M059J (cell line): ENCODE measurements at places on chromosomes 13 and 19. TPM values are rescaled to one million over a fixed set of nuclear protein-coding genes. Genes with fewer than 3 reads are reported as not detected.

DNA sequence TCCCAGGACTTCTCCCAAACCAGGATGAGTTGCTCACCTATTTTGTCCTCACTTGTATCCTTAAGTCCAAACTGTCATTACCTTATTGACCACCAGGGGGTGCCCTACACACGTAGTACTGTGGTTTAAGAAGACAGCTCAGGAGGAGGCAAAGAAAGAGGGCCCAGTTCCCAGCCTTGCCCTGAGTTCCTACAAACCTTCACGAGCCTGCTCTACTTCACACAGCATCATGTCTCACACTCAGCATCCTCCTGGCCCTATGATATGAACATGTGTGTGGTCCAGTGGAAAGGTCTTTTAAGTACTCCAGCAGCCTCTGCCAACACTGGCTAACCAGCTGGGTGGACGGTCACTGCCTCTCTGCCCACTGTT lies 8.1 kb upstream of the ZNF784 start:
- DNase-seq, result peak; percentile 90

DNA sequence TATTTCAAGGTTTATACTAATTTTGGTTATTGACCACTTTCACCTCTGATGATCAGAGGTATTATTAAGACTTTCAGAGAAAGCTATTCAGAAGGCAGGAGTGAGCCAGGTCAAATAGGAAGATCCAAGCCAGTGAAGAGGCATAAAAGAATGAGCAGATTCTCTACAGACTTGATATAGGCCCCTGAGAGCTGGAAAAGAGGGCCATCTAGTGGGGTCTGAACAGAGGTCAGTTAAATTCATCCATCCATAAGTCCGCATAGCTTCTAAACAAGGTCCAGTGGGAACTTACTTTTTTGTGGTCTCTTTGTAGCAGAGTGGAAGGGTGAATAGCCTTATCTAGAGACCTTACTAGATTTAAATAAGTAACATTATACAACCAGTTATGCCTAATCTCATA lies 126.6 kb upstream of the UFM1 start:
- DNase-seq, result peak; percentile 40

GRCh38 chr19:46428239-46429135 lies at the start of gene PNMA8C:
Gene PNMA8C (minus strand): TSS chr19:46428936. CDS start chr19:46428359, 577 bp downstream.
- DNase-seq, result peak; percentile 59

GRCh38 chr13:70856711-70857110 lies 748.5 kb upstream of the KLHL1 start:
- no peak for DNase-seq

- DNase-seq, result peak; percentile 38
These were observed 11.3 kb downstream of the LILRB4 start for GRCh38 chr19:54674021-54674617.

DNA sequence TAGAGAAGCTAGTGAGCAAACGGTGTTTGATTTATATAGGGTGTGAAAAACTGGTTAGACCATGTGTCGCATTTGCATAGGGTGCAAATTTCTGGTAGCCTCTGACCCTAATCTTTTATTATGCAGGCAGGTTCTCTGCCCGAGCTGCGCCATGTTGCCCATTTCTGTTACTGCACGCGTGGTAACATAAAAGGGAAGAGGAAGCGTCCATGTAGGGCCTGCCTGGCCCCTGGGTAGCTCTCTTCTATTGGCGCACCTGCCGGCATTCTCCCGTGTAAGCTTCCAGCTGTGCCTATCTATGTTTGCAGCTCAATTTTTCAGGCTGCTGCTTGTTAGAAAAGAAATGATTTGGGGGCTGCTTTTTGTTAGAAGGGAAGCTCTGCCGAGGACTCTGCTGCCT lies 14.0 kb upstream of the CD70 start:
- DNase-seq, result no peak

DNA sequence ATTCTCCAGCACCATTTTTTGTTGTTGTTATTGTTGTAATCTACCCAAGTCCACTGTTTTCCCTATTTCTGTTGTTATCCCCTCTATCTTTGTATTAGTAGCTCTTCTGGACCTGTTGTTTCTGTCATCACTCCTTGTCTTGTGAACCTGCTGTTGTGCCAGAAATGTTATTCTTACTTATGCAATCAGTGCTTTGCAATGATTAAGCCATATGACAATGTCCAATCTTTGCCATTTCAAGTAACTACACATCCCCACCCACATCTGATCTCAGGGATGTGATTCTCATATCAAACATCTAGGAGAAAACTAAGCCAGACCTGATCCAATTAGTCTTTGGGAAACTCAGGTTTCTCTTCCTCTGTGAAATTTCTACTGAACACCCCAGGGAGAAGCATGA lies 472.6 kb upstream of the KLHL1 start:
- DNase-seq, result no peak

DNA sequence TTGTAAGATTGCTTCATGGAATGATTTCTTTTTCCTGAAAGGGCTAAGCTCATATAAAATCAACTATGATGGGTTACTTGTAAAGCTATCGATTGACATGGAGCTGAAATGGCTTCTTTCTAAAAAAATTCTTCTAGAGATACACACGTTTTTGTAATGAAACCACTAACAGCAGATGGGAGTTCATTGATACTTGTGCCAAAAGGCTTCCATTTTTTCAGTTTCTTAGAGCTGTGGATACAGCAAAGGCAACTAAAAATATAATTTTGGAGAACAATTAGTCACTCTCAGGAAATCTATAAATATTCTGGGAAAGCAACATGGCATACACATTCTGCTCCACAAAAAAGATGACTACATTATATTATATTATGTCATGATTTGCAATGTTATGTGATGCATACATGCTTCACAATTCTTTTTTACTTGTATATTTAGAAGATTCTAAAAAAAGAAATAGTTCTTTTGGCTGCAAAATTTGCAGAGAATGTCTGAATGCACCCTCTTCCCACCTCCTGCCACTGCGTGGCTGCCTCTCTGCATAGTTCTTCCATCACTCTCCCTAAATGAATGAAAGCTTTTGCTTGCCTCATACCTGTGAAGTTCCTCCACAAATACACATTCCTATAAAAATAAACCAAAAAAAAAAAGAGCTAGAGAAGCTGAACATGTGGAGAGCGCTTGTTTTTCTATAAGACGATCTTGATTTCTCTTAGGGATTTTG lies 802.5 kb downstream of the EFNB2 start:
- DNase-seq, result no peak

DNA sequence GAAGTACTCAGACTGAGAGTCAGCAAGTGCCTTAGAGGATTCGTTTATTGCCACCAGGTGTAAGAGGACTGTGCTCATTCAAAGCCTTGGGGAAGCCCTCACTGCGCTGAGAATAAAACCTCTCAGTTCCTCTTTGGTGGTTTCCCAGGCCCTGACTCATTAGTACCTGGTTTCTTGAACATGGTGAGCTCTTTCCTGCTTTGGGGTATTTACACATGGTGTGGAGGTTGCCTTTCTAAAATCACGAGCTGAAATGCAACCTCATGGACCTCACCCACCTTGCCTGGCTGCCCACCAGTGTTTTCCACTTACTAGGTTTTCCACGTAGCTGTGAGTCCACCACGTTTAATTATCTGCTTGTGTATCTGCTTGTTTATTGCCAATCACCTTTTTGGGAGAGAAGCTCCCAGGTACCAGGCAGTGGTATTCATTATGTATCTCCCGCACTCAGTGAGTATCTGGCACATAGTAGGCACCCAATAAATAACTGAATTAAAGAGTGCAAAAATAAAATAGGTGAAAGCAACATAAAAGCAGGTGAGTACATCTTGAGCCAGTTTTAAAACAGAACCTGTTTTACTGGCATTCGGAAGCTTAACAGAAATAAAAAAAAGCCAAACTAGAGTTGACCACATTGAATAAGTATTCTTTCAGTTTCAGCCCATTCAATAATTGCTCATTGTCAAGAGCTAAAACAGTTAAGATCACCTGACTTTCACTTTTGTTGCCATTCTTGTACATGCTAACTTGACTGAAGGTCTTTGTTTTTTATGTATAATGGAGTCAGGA lies 533.0 kb downstream of the MYO16 start:
- DNase-seq, result no peak

GRCh38 chr13:19053561-19053960 lies 128.1 kb downstream of the TUBA3C start:
- DNase-seq, result no peak

DNA sequence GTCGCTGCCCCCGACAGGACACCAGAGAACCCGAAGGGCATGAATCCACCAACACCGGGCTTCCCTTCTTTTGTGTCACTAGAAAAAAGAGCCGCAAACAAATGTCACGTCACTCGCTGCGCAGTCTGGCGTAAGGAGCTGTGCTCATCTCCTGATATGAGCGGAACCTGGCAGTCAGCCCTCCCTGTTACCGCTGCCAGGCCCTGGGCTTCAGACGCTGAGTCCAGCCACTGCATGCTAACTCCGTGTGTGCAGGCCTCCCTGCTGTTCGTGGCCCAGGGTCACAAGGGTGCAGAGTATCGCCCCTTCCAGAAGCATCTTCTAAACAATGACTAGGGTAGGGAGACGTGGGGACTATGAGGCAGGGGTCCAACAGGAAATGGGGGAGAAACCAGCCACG lies 71.3 kb downstream of the SLC7A1 start:
- no peak for DNase-seq

DNA sequence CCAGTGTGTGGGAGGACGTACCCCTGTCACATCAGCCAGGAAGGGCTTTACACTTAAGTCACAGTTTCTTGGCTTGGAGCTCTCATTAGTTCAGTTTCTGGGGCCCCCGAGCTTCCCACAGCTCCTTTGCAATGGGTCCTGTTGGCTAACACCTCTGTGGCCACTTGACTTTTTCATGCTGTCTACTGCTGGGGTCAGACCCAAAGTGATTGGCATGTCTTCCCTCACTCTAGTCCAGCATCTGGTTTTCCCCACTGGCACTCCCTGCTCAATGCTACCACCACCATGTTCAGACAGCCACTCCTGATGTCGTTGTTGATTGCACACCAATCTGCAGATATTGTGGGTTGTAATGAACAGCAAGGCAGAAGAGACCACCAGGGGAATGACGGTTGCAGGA lies 379.0 kb downstream of the FOXO1 start:
- DNase-seq, result no peak

DNA sequence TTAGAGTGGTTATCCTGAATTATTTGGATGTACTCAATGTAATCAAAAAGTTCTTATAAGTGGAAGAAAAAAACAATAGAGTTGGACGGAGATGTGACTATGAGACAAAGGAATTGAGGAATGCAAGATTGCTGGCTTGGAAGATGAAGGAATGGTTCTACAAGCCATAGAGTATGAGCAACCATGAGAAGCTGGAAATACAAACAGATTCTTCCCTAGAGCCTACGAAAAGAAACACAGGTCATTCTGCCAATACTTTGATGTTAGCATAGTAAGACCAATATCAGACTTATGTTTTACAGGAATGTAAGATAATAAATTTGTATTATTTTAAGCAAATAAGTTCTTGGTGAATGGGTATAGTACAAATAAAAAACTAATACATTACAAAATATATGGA lies 249.2 kb downstream of the DIAPH3 start:
- DNase-seq, result no peak

GRCh38 chr13:113164492-113164891 lies 6.0 kb downstream of the PROZ start:
- no peak for DNase-seq

DNA sequence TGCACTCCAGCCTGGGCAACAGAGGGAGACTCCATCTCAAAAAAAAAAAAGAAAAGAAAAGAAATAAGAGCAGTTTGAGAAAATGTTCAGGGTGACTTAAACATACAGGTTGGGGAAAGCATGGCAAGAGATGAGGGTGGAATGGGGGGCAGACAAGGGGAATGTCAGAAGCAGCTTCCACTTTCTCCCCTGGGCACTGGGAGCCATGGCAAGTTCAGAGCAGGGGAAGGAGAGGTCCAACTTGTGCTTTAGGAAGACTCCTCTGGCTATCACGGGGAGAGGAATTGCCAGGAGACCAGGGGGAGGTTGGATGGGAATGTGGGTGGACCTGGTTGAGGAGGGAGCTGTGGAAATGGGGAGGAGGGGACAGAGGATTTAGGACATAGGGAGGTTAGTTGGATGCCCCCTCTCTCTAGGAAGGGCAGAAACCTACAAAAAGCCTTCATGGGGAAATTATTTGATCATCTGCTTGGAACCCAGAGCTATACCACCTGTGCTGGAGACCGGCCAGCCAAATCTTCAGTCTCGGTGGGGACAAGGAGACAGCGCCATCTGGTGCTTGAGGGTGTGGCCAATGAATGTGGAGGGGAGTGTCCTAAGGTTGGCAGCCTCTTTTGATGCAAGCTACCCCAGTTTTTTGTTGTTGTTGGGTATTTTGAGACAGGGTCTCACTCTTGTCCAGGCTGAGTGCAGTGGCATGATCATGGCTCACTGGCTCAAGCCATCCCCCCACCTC lies 7.3 kb upstream of the STRN4 start:
- DNase-seq, result no peak

- no peak for DNase-seq
These were observed 115.0 kb upstream of the SLC7A1 start for GRCh38 chr13:29710511-29710910.

GRCh38 chr19:9673912-9674662 lies 813 bp downstream of the ZNF562 start:
- peak; percentile 26 for DNase-seq

GRCh38 chr13:89029062-89029461 lies 1357.9 kb downstream of the SLITRK5 start:
- DNase-seq, result no peak

GRCh38 chr13:34808649-34809048 lies 133.4 kb upstream of the NBEA start:
- no peak for DNase-seq

GRCh38 chr19:51926426-51926783 lies 867 bp upstream of the ZNF613 start:
- DNase-seq, result no peak

GRCh38 chr13:67977066-67977465 lies 746.9 kb upstream of the PCDH9 start:
- no peak for DNase-seq

DNA sequence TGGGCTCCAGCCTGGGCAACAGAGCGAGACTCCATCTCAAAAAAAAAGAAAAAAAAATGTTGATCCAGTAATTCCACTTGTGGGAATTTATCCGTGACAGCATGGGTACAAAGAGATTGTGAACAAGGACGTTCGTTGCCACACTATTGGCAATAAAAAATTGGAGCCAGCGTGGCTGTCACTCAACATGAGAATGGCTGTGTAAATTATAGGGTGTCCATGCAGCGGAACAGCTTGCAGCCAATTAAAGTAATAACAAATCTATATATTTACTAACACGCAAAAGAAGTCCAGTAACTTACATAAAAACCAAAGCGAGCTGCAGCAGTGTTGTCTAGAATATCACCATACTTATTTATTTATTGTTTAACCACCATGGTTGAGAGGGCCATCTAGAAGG lies 19.3 kb downstream of the DPF1 start:
- DNase-seq, result no peak

- DNase-seq, result peak; percentile 6
These were observed 13.1 kb downstream of the SETDB2 start for GRCh38 chr13:49457221-49457620.

GRCh38 chr13:83449668-83450395 lies 432.4 kb downstream of the SLITRK1 start:
- DNase-seq, result peak; percentile 48

- peak; percentile 77 for DNase-seq
These were observed 32.2 kb upstream of the ARGLU1 start for GRCh38 chr13:106599875-106600797.

- DNase-seq, result no peak
These were observed 9.3 kb downstream of the CAPS start for GRCh38 chr19:5923356-5923755.

Gene OCEL1
- total RNA-seq, result 7.9 and 9.7 TPM in 2 replicates

Gene DNAJC3
- 25.2 and 33.3 TPM in 2 replicates for total RNA-seq

Gene FFAR2
- not detected in 2 replicates for total RNA-seq

Gene CYP2A6
- not detected in 2 replicates for total RNA-seq

Gene PSG1
- total RNA-seq, result 11.0 and 13.6 TPM in 2 replicates

Gene NDFIP2
- total RNA-seq, result 21.7 and 36.8 TPM in 2 replicates

Gene CEACAM21
- not detected in 2 replicates for total RNA-seq

Gene PTH2
- not detected in 2 replicates for total RNA-seq

Gene F2RL3
- total RNA-seq, result not detected in 2 replicates

Gene IL11
- total RNA-seq, result 23.0 and 39.1 TPM in 2 replicates
